ENCODE measurements at places on chromosomes 3 and 15.
A peak's percentile ranks its signal among the peaks of the same experiment; 100 is the strongest.

DNA sequence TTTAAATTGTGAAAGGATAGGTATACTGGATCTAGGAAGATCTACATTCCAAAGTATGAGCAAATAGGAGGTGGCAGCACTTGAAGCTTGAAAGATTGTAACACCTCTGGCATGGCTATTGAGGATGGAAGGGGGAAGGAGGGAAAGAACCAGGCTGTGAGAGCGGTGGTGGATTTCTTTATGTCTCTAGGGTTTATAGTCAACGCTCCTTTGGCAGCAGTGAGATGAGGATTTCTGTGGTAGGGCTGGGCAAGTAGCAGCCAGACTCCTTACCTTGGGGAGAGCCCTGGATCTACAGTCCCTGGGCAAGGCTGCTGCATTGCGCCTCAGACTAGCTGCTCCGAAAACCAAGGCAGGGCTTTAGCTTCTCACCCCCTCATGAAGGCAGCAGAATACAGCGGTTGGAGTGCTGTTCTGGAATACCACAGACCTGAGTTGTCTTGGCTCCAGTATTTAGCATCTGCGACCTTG, 53.2 kb downstream of the MEF2A start:
- peak; percentile 37 for DNase-seq
- H3K4me3 ChIP-seq, result no peak overlapping the region
- H3K27me3 ChIP-seq, result no peaks in the 10 kb centered on the region
- H3K27ac ChIP-seq, result no peak overlapping the region

DNA sequence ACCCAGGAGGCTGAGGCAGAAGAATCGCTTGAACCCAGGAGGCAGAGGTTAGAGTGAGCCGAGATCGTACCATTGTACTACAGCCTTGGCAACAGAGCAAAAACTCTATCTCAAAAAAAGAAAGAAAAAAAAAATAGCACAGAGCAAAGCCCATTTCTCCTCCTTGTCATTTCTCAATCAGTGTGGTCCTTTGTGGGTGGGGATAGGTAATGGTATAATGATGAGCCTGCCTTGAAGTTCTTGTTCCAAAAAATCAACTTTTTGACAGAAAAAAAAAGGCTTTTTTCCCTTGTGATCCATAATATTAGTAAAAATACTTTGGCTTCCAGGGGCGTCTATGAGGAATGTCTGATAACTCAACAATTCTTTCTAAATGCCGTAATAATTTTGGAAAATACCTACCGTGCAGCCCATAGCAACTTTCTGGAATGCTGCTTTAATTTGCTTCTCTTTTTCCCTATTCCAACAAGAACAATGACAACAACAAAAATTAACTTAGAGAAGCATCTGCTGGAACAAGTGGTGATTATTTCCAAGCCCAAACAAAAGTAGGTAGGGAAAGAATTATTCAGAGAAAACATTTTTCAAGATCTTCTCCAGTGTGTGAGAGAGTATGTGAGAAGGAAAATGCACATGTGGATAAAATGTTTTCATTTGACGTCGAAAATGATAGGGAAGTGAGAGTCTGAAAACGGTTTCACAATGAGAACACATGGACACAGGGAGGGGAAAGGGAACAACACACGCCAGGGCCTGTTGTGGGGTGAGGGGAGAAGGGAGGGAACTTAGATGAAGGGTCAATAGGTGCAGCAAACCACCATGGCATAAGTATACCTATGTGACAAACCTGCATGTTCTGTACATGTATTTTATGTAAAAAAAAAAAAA, 337.8 kb downstream of the RBMS3 start:
- DNase-seq, result no peak
- H3K4me1 ChIP-seq, result no peaks in the 10 kb centered on the region
- H3K36me3 ChIP-seq, result no peaks in the 10 kb centered on the region
- no peaks in the 10 kb centered on the region for H3K27me3 ChIP-seq
- no peak overlapping the region for H3K4me3 ChIP-seq

GRCh38 chr15:62153228-62153627, 11.9 kb downstream of the C2CD4B start:
- no peaks in the 10 kb centered on the region for H3K27me3 ChIP-seq
- no peaks in the 10 kb centered on the region for H3K36me3 ChIP-seq
- H3K4me1 ChIP-seq, result no peaks in the 10 kb centered on the region
- H3K27ac ChIP-seq, result no peak overlapping the region

- no peak overlapping the region for H3K4me3 ChIP-seq
- H3K4me1 ChIP-seq, result no peaks in the 10 kb centered on the region
- no peak for DNase-seq
- H3K27me3 ChIP-seq, result no peaks in the 10 kb centered on the region
- no peak overlapping the region for H3K27ac ChIP-seq
These were observed 80.1 kb downstream of the SLC6A1 start for GRCh38 chr3:11072631-11073030.

- peaks cover 4% of the 10 kb centered on the region for H3K4me1 ChIP-seq
- no peak overlapping the region for H3K27ac ChIP-seq
- H3K36me3 ChIP-seq, result no peaks in the 10 kb centered on the region
- no peaks in the 10 kb centered on the region for H3K27me3 ChIP-seq
- DNase-seq, result no peak
These were observed 224.9 kb downstream of the MCTP2 start for GRCh38 chr15:94456226-94456625.

GRCh38 chr3:39494781-39495180, 27.3 kb downstream of the MOBP start:
- no peaks in the 10 kb centered on the region for H3K36me3 ChIP-seq
- no peak for DNase-seq
- H3K4me3 ChIP-seq, result no peak overlapping the region
- no peaks in the 10 kb centered on the region for H3K27me3 ChIP-seq
- no peaks in the 10 kb centered on the region for H3K4me1 ChIP-seq
- no peak overlapping the region for H3K27ac ChIP-seq

DNA sequence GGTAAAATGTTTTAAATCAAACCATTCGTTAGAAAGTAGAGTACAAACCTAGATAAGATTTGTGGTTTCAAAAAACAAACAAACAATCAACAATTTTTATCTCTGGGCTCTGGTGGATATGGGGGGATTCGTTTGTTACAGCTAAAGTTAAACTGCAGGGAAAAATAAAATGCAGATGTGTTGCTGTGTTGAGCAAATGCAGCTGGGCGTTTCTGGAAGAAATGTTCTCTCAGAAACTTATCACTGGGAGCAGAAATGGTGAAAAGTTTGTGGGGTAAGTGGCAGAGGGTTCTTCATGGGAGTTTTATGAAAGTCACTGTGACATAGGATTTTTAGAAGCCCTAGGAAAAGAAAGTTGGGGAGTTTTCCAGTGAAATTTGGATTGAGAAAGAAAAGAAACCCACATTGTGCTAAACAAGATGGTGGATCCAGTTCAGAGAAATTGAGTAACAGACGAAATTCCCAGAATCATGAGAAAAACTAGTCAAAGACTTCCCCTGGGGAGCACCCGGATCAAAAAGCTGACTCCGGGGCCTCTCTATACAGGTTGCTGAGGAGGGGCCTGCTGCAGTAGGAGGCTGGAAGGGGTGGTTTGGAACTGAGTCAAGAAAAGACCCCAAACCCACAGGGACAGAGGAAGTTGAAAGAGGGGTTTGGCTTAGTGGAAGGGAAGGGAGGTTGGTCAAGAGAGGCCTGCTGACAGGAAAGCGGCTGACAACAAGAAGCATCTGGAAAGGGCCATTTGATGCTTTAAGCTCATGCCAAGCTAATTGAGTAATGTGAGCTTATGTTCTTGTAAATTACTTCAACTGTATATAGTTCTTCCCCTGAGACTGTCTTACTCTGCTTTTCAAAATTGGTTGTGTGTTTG, 108.7 kb downstream of the RARB start:
- no peaks in the 10 kb centered on the region for H3K4me1 ChIP-seq
- H3K36me3 ChIP-seq, result no peaks in the 10 kb centered on the region
- no peaks in the 10 kb centered on the region for H3K27me3 ChIP-seq
- H3K27ac ChIP-seq, result no peak overlapping the region
- DNase-seq, result no peak

DNA sequence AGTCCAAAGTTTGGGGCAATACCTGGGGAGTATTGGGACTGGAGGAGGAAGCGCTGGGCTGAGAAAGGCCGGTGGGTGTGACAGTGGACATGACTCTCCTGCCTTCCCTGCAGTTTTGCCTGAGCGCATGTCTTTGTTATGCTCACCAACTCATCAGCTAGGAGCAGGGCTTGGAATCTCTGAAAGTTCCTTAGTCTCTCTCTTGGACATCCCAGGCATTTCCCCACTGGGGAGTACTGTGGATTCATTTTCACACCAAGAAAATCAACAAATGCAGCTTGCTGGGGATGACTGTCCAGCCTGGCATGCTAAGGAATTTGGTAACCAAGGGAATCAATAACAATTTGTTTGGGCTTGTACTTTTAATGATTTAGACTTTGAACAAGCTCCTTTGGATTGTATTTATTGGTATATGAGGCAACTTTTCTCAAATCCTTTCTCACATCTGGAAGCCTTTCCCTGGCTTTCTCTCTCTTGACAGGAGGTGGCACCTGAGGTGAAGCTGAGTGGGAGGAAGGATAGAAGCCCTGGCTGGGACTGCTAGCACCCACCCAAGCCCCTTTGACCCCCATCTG, 48.5 kb upstream of the CHST2 start:
- peaks cover 8% of the 10 kb centered on the region for H3K4me1 ChIP-seq
- peak; percentile 81 for DNase-seq
- H3K27ac ChIP-seq, result no peak overlapping the region
- no peak overlapping the region for H3K4me3 ChIP-seq
- H3K36me3 ChIP-seq, result peaks cover 4% of the 10 kb centered on the region
- no peaks in the 10 kb centered on the region for H3K27me3 ChIP-seq

GRCh38 chr3:32398531-32398930, 6.9 kb downstream of the CMTM7 start:
- no peaks in the 10 kb centered on the region for H3K36me3 ChIP-seq
- DNase-seq, result no peak
- no peak overlapping the region for H3K4me3 ChIP-seq

DNA sequence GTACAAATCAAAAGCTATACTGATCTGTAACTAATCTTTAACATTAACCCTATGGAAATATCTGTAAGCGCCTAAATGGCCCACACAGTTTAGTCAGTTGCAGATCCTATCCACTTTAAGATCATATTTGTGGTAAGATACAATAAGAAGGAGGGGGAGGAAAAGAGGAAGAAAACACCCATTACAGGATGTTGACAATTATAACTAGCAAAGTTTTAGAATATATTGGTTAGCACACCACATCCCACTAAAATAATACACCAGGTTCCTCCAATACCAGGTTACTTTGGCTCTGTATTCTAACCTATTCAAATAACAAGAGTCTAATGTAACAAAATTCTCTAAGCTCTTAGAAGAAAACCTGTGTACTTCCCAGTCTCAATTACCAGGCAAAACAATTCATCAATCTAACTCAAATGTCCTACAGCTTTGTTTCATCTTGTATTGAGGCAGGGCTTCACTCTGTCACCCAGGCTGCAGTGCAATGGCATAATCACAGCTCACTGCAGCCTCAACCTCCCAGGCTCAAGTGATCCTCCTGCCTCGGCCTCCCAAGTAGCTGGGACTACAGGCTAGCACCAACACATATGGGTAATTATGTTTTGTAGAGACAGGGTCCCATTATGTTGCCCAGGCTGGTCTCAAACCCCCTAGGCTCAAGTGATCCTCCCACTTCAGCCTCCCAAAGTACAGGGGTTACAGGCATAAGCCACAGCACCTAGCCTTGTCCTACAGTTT, 4.2 kb downstream of the SLC4A7 start:
- no peak overlapping the region for H3K27ac ChIP-seq
- DNase-seq, result no peak
- H3K27me3 ChIP-seq, result no peaks in the 10 kb centered on the region
- H3K4me1 ChIP-seq, result no peaks in the 10 kb centered on the region

DNA sequence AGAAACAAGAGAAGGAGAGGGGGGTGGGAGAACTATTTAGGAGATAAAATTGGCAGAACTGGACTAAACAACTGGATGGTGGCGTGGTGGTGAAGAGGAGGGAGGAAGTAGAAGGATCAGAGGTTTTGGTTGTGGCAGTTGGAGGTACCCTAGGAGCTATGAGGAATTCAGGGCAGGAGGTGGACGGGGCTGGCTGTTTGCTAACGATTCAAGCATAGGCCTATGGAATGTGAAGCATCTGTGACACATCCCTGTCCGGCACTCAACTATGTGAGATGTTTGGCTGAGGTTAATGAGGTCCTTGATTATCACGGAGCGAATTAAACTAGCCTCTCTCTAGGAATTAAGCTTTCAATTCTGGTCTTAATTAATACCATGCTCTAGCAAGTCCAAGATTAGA, 13.5 kb downstream of the TARS3 start:
- H3K36me3 ChIP-seq, result peaks cover 13% of the 10 kb centered on the region
- H3K4me1 ChIP-seq, result no peaks in the 10 kb centered on the region
- no peak overlapping the region for H3K4me3 ChIP-seq
- DNase-seq, result no peak
- no peak overlapping the region for H3K27ac ChIP-seq

- H3K27ac ChIP-seq, result no peak overlapping the region
- H3K4me3 ChIP-seq, result no peak overlapping the region
- no peak for DNase-seq
- no peaks in the 10 kb centered on the region for H3K4me1 ChIP-seq
- H3K36me3 ChIP-seq, result no peaks in the 10 kb centered on the region
These were observed 4.2 kb downstream of the PRR23B start for GRCh38 chr3:139016430-139017048.

DNA sequence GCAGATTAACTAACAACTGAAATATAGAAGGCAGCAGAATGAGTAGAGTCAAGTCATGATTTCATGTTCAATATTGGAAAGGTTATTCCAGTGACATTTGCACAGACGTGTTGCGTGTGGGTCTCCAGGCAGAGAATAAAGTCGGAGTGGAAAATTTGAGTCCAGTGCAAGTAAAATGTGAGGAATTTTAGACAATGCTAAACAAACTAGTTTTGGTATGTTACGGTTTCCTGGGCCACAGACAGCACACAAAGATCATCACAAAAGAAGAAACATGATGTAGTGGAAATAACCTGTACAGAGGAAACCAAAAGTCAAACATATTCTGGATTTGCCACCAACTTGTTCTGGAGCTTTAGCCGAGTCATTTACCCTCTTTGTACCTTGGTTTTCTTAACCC, 367 bp downstream of the OR4F6 start:
- no peak overlapping the region for H3K27ac ChIP-seq
- no peaks in the 10 kb centered on the region for H3K27me3 ChIP-seq
- H3K4me3 ChIP-seq, result no peak overlapping the region
- H3K36me3 ChIP-seq, result no peaks in the 10 kb centered on the region
- no peak for DNase-seq

DNA sequence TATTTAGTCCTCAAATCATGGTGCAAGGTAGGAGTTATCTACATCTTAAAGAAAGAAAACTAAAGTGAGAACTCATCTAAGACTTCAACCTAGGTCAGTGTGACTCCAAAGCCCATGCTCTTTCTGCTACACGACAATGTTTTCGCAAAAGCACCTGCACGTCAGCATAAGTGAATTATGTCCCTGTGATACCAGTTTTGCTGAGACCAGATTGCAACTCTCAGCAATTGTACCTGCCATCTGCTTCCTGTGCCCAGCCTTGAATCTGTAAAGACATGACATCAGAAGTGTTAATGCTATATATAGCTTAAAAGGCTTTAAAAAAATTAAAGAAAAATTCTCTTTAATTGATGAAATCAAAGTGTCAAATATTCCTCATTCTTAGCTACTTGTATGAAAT, 43.4 kb downstream of the RETNLB start:
- H3K27me3 ChIP-seq, result no peaks in the 10 kb centered on the region
- H3K4me1 ChIP-seq, result no peaks in the 10 kb centered on the region
- no peaks in the 10 kb centered on the region for H3K36me3 ChIP-seq
- H3K27ac ChIP-seq, result no peak overlapping the region
- DNase-seq, result no peak

- no peak for DNase-seq
- H3K36me3 ChIP-seq, result peaks cover 3% of the 10 kb centered on the region
- no peak overlapping the region for H3K4me3 ChIP-seq
- H3K27me3 ChIP-seq, result no peaks in the 10 kb centered on the region
- H3K4me1 ChIP-seq, result no peaks in the 10 kb centered on the region
- H3K27ac ChIP-seq, result no peak overlapping the region
These were observed 17.1 kb downstream of the ZBED2 start for GRCh38 chr3:111577798-111578685.
